ENCODE measurements at places on chromosomes 11 and 22.

- DNase-seq, result no peak
Observed at GRCh38 chr11:37371346-37371970, 773.4 kb upstream of the RAG2 start.

DNA sequence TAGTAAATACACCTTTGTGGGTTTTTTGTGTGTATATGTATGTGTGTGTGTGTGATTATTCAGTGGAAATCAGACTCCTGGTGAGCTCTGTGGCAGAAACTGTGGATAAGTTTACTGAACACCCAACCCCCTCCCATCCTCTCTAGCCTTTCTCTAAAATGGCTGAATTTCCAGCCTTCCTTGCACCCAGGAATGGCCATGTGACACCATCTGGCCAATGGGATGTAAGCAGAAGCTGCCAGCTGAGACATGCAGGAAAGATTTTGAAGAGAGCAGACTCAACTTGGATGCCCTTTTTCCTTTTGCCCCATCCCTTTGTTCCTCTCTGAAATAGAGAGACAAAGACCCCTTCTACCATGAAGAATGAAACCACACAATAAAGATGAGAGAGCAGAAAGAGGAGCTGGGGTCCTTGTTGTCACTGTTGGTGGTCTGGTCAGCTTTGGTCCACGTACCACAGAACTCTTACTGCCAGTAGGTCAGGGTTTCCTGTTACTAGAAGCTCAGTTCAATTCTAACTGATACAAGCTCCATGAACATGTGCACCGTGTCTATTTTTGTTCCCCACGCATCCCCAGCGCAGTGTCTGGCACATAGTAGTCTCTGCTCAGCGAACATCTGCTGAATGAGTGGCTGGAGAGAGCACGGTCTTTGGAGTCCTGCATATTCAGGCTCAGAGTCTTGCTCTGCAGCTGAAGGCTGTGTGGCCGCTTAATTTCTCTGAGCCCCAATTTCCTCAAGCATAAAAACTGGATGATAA lies 57.5 kb downstream of the SEZ6L start:
- DNase-seq, result no peak

GRCh38 chr11:67273260-67273990 lies 7.2 kb downstream of the GRK2 start:
- no peak for DNase-seq

DNA sequence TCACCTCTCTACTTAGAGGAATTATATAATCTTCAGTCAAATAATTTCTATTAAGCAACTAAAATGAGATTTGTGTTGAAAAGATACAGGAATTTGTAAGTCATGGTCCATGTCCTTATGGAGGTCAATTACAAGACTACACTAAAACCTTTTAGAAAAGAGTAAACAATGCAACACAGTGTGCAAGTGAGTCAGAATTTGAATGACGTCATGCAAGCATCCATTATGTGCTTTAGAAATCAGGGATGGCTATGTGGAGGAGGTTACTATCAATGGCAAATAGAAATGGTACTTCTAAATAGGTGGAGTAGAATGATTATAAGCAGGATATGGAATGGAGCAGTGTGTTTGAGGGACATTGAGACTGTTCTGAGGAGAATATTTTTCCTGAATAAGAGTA lies 16.6 kb downstream of the OR10D3 start:
- no peak for DNase-seq

- DNase-seq, result no peak
Observed at GRCh38 chr11:31995525-31996094, 95.3 kb upstream of the RCN1 start.

DNA sequence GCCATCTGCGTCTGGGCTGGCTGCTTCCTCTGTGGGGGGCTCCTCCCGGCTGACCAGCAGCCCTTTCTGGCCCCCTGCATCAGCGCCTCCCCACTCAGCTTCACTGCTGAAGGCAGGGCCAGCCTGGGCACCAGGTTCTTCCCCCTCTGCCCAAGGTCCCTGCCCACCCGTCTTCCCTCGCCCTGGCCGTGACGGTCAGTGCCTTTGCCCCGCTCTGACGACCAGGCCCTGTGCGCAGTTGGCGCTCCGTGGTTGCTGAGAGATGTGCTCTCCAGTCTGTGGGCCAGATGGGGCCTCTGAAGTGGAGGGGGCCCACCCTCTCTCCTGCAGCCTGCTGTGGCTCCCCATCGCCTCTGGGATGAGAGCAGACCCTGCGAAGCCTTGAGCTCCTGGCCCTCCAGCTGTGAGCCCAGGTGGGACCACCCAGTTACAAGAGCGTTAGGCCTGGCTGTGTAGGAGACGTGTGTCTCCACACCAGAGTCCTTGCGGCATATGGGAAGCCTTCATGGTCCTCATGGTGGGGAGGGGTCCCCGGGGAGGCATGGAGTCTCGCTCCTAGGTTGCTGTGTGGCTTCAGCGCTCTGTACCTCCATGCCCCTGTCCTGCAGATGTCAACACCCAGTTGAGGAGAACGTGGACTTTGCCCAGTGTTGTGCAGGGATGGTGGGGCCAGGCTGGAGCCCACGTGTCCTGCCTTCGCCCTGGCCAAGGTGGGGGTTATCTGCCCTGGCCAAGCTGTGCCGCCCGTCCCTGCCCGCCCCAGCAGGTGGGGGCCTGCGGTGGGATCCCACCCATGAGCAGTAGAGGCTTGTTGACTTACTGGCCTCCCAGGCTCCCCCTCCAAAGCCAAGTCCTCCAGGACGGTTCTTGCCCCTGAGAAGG lies 14.2 kb downstream of the LRP5 start:
- no peak for DNase-seq

- DNase-seq, result no peak
Observed at GRCh38 chr22:44787832-44788231, 35.5 kb downstream of the ARHGAP8 start.

DNA sequence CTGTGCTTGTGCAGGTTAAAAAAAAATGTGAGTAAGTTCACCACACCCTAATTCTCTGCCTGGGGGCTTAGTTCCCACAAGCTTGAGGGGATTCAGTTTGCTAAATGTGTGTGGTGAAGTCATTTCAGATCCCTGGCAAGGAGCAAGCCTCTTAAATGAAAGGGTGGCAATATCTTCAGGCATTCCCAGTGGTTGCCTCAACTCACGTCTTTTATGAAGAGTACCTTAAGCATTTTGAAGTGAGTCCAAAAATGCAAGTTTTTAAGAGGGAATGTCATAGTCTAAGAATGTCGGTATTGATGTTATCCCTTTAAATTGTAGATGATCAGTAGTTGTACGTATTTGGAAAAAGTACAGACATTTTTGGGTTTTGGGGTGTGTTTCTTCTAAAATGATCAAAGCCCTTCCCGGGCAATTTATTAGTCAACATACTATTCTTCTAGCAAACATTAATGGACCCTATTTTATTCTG lies 4.9 kb downstream of the TCP11L1 start:
- no peak for DNase-seq

- no peak for DNase-seq
Observed at GRCh38 chr11:75570559-75571139, 8.6 kb downstream of the SERPINH1 start.

- no peak for DNase-seq
Observed at GRCh38 chr11:2265396-2265795, 5.0 kb downstream of the ASCL2 start.
